ENCODE measurements at places on chromosomes 2 and 18. TPM values are rescaled to one million over a fixed set of nuclear protein-coding genes. Genes with fewer than 3 reads are reported as not detected.

Gene SEPTIN10
- 93.4 TPM for total RNA-seq

Gene HOXD12
- 0.22 TPM for total RNA-seq

Gene AP1S3
- total RNA-seq, result 6.4 TPM

Gene FSIP2
- total RNA-seq, result 0.22 TPM

Gene SERPINB13
- total RNA-seq, result not detected

All from placental pericyte (primary cell).